Thoracic aorta endothelial cell (primary cell): ENCODE measurements at places on chromosomes 5 and 9. TPM values are rescaled to one million over a fixed set of nuclear protein-coding genes. Genes with fewer than 3 reads are reported as not detected.

ADAMTSL2 gene
- total RNA-seq = not detected in 2 replicates

KCTD16 gene
- 0.07 and 0.27 TPM in 2 replicates for total RNA-seq

ZBTB26 gene
- total RNA-seq = 6.0 and 6.3 TPM in 2 replicates

MCTP1 gene
- total RNA-seq = 86.0 and 100 TPM in 2 replicates

FCN2 gene
- total RNA-seq = not detected in 2 replicates

OLFM1 gene
- total RNA-seq = 0.43 TPM in 1 of 2 replicates, not detected in the other

SLC45A2 gene
- not detected in 2 replicates for total RNA-seq

AFAP1L1 gene
- 102 and 142 TPM in 2 replicates for total RNA-seq

GPR151 gene
- total RNA-seq = not detected in 2 replicates

GABRB2 gene
- total RNA-seq = not detected in 2 replicates
